NCI-H774 (cell line): ENCODE measurements at places on chromosomes 5 and 9.

DNA sequence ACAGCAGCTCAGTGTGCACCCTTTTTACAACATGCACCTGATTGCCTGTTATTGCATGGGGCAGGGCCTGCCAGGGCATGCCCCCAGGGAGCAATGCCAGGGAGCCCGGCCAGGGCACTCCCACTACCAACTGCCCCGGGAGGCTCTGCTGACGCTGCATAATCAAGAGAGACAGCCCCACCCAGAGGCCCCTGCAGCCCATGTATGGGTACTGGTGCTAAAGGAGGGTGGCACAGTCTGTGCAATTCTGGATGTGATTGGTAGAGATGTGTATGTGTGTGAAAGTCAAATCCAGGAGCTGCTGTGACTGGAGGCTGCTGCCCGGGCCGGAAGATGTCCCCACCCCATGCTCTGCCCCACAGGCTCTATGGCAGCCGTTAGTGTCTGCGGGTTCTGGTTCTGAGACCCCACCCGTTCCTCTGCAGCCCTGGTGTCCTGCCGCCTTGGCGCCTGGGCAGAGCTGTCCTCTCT, 3.9 kb upstream of the NEURL1B start:
- DNase-seq, result peak; percentile 63

GRCh38 chr9:80094176-80094771, 522.5 kb downstream of the TLE4 start:
- DNase-seq, result no peak

- DNase-seq, result peak; percentile 86
These were observed 599.3 kb upstream of the TLE4 start for GRCh38 chr9:78972303-78972999.

- peak; percentile 93 for DNase-seq
These were observed 53.2 kb upstream of the NCS1 start for GRCh38 chr9:130118841-130119518.

- no peak for DNase-seq
These were observed at the start of gene GARNL3 for GRCh38 chr9:127264462-127265219. Gene GARNL3 (plus strand): TSS chr9:127264774. CDS start chr9:127264878, 104 bp downstream.

DNA sequence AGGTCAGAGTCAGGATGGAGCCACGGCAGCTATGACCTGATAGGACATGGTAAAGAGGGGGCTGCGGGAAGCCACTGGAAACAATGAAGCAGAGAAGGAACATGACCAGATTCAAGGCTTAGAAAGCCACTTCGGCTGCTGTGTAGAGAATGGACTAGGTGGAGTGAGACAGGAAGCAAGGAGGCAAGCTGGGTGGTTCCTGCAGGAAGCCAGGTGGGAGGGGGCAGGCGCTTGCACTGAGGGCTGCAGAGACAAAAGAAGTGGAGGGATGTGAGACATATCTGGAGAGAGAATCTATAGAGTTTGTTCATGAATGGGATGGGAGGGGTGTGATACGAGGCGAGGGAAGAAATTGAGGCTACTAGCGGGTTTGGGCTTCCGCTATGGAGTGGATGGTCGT, 19.0 kb upstream of the N4BP3 start:
- DNase-seq, result no peak

- no peak for DNase-seq
These were observed 12.6 kb upstream of the C5orf46 start for GRCh38 chr5:147918899-147919298.

GRCh38 chr5:98416541-98416940, 356.9 kb upstream of the RGMB start:
- no peak for DNase-seq

- no peak for DNase-seq
These were observed 74.8 kb upstream of the ZNF622 start for GRCh38 chr5:16540421-16540820.

DNA sequence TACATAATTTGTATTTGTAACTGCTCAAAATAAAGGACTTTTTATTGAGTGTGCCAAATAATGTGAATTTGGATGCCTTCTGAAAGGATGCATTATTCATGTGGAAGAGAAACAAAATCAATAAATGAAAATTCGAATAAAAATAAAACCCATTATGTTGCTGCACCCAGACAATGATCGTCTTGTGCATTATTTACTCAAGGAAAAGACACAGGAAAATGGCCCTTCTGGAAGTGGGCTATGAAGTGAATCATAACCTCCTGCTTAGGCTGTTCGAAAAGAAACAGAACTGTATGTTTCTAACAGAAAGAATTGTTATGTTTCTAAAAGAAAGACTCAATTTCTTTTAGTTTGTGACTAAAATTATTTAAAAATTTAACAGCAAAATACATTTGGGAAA, 168.9 kb upstream of the NFIB start:
- no peak for DNase-seq

DNA sequence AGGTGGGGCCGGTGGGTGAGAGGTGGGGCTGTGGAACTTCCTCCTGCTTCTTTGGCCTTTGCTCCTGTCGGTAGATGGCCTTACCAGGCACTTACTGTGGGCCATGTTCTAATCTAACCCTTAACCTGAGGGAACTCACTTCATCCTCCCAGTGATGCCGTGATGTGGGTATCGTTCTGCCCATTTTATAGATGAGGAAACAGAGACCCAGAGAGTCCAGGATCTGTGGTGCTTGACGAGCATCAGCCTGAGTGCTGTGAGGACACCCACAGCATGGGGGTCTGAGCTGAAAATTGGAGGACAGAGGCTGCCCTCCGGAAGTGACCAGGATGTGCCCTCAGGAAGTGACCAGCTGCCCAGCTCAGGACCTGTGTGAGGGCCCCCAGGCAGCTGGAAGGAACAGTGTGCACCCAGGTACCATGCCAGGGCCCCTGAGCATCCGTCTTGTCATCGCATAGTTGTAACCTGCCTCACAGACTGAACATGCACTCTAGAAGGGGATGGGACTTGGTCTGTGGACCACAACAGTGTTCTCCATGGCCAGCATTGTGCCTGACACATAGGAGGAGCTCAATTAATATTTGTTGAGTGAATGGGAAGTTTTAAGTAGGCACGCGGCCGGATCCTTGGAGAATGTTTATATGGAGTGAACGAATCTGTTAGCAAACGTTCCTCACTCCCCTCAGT, 8.5 kb downstream of the NEK6 start:
- no peak for DNase-seq

DNA sequence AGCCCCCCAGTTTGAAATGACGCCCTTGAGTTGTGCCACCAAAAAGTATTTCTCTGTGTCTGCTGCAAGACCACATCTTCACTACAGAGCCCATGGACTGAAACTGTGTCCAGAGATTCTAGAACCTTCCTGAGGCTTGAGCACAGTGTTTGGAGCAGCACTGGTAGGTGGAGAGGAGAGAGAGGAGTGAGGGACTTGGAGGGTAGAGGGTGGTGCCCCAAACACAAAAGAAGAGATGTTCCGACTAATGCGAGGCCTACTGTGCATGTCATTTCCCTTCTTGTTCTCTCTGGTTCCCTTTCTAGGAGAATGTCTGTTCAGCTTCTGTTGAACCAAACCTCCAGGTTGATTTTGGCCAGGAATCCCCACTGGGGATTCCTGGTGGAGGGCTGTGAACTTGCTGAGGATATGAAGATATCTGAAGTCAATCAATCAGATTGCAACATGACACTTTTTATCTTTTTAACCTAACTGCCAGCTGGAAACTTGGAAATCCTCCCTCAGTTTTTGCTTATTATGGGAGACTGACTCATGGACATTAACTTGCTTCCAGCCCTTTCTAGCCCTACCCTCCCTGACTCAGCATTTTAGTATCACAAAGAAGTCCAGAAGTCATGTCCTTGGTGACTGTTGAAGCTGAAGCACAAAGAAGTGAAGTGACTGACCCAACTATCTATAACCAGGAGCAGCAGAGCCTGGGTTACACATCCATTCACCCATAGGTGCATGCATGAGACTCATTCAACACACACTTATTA, 154.5 kb downstream of the NR3C1 start:
- DNase-seq, result no peak

GRCh38 chr5:163898873-163899272, 393.5 kb downstream of the MAT2B start:
- no peak for DNase-seq

DNA sequence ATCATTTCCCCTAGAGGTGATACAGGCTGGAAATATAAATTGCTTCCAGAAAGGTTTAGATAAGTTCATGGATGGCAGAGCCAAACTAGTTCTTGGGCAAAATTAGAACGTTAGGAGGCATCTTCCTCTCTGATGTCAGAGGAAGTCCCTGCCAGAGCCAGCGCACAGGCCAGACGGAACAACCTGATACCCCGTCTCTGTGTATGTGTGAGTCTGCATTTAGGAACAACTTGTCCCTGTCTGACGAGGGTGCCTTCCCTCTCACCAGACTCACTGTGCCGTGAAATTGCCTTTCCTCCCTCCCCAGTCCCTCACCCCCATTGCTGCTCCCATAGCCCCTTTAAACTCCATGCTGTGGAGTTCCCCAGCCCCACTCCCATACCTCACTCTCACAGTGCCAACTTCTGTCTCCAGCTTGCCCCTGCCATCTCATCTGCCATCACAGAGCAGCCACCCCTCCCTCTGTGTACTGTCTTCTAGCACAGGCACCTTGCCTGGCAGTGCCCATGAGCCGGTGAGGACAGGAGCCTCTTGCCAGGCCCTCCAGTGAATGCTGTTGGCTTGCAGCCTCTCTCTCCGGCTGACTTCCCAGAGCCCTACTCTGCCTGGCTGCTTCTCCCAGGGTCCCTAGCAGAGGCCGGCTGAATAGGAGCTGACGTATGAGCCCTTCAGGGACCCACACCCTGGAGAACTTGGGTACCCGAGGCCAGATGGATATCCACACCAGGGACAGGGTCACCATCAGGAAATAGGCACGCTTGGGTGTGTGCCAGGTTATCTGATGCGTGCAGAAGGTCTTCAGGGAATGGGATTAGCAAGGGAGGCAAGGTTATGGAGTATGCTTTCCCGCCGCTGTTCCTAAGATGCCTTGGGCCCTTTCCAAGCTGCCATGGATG, 26.7 kb downstream of the UNC5A start:
- DNase-seq, result no peak

GRCh38 chr9:27529316-27530278, at the start of gene MOB3B:
Gene MOB3B (minus strand): TSS chr9:27529814. CDS start chr9:27455550, 74,264 bp downstream.
- DNase-seq, result peak; percentile 51

GRCh38 chr9:5052838-5053237, 67.8 kb downstream of the JAK2 start:
- DNase-seq, result no peak

- no peak for DNase-seq
These were observed 32.5 kb downstream of the C9orf152 start for GRCh38 chr9:110175275-110175968.

- no peak for DNase-seq
These were observed 144.1 kb upstream of the ACOT12 start for GRCh38 chr5:81537905-81538547.

GRCh38 chr9:8078641-8079140, 279.1 kb upstream of the DMAC1 start:
- DNase-seq, result no peak

- DNase-seq, result no peak
These were observed 172.1 kb downstream of the PPP2R2B start for GRCh38 chr5:146706321-146706972.

DNA sequence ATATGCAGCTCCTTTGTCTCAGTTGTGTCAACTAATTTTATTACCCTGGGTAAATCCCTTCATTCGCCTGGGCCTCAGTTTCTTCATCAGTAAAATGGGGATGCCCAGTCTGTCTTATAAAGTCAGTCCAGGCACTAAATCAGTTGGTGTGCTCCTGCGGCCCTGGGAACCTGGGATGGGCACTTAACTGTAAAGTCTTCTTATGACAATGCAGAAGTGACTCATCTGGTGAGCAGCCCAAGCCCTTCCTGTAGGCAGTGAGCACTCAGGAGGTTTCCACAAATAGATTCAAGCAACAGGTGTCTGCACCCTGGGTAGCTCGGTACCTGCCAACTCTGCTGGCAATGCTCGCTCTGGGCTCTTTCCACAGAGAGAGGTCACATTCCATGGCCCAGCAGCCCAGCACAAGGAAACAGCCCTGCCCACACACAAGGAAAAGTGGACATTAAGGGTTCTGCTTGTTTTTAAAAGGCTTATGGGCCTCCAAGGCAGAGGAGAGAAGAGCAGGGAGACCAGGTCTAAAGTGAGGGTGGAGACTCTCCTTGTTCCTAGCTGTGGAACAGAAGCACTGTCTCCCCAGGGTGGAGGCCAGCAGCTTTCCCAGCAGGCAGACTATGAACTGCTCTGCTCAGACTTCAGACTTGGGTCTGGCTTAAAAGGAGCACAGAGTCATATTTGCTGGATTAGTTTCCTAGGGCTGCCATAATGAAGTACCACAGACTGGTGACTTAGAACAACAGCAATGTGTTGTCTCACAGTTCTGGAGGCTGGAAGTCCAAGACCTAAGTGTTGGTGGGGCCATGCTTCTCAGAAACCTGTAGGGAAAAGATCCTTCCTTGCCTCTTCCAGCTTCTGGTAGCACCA, 89.7 kb upstream of the ADRA1B start:
- DNase-seq, result no peak

DNA sequence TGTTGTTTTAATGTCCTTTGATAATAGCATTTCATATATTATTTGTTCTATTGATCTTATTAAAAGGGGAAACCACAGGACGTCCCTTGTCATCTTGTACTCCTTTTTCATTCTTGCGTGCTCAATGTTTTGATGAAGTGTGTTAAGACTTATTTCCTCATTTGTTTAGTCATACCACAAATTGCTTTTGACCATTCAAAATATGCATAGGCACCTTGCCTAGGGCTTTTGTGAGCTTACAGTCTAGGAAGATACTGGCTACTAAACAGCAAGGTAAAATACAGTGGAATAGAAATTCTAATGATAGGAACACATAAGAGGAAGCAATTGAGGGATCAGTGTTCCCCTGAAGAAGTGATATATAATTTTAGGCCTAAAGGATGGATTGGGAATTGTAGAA, 190.3 kb downstream of the WDR70 start:
- no peak for DNase-seq

- no peak for DNase-seq
These were observed 651 bp downstream of the HRH2 start for GRCh38 chr5:175658299-175659145.

GRCh38 chr5:151288180-151288579, 15.4 kb downstream of the SLC36A3 start:
- DNase-seq, result peak; percentile 25
